Osteoblast (primary cell): ENCODE measurements at places on chromosomes 11 and 22.
A peak's percentile ranks its signal among the peaks of the same experiment; 100 is the strongest.

- DNase-seq: peak; percentile 27
Measured at GRCh38 chr22:42565956-42566355, 12.2 kb downstream of the SERHL2 start.

- peak; percentile 22 for DNase-seq
Measured at GRCh38 chr22:40401532-40401931, 31.1 kb downstream of the SGSM3 start.

GRCh38 chr22:30870451-30871345 lies 97.9 kb downstream of the MORC2 start:
- peak; percentile 62 for DNase-seq

GRCh38 chr11:8092587-8093424 lies 11.8 kb downstream of the TUB start:
- DNase-seq: peak; percentile 99

- DNase-seq: peak; percentile 73
Measured at GRCh38 chr22:32323513-32324164, 34.0 kb upstream of the RFPL3 start.

DNA sequence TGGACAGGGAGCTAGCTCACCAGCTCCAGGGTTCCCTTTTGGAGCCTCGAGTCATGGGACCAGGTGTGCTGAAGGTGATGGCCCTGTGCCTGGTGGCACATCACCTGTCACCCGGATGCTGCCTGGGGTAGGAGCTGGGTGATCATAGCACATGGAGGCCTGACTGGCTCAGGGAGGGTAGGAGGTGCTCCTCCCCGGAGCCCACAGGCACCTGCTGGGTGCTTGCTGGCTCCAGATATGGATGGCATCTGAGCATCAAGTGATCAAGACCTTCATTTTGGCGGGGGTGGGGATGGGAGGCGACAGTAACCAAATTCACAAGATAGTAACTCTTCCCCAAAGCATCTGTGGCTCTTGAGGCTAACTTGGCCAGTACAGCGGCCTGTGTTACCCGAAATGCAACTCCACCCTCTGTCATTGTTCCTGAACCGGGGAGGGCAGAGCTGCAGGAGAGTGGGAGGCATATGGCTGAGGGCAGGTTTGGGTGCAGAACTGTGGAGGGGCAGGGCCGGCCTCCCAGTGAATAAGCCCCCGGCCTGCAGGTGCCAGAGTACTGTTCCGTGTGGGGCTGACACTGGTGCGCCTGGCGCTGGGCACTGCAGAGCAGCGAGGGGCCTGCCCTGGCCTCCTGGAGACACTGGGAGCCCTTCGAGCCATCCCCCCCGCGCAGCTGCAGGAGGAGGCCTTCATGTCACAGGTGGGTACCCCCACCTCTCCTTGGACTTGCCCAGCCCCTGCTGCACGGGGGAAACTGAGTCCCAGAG lies 4.7 kb downstream of the TBC1D10C start:
- no peak for DNase-seq

DNA sequence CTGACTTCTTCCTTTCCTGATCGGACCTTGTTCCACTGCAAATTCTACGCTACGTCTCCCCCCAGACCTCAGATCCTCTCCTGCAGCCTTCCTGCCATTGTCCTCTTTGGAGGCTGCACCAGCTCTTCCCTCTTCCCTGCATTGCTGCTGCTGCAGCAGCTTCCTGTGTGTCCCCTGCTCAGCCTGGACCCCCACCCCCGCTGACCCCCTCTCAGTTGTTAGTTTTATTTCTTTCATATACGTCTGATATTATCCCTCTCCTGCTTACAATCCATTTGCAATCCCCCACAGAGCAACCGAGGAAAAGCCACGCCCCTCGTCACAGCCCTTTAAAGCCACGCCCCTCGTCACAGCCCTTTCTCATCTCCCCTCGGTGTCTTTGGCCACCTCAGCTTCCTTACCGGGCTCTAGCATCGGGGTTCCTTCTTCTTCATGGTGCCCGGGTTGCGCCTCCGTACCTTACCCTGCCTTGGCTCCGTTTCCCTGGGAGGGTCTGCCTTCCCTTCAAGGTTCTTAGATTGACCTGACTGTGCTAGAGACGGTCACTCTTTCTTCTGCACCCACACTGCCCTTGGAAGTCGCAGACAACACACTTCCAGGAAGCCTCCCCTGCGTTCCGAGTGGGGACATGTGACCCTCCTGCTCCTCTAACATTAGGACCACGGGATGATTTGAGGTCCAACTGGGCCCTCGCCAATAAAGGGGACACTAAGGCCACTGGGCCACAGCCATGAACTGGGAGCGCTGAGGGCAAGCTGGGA lies 4.8 kb downstream of the MRGPRG start:
- DNase-seq: peak; percentile 65
